ENCODE measurements at places on chromosomes 3 and 15.

- H3K4me1 ChIP-seq = no peaks in the 10 kb centered on the region
- no peak overlapping the region for H3K27ac ChIP-seq
- no peaks in the 10 kb centered on the region for H3K27me3 ChIP-seq
- H3K36me3 ChIP-seq = no peaks in the 10 kb centered on the region
- H3K4me3 ChIP-seq = no peak overlapping the region
Measured at GRCh38 chr3:55795746-55796145, 308.6 kb upstream of the WNT5A start.

GRCh38 chr3:102608875-102609274 lies 174.1 kb downstream of the ZPLD1 start:
- H3K4me3 ChIP-seq = no peak overlapping the region
- H3K27me3 ChIP-seq = peaks cover 6% of the 10 kb centered on the region
- DNase-seq = no peak

DNA sequence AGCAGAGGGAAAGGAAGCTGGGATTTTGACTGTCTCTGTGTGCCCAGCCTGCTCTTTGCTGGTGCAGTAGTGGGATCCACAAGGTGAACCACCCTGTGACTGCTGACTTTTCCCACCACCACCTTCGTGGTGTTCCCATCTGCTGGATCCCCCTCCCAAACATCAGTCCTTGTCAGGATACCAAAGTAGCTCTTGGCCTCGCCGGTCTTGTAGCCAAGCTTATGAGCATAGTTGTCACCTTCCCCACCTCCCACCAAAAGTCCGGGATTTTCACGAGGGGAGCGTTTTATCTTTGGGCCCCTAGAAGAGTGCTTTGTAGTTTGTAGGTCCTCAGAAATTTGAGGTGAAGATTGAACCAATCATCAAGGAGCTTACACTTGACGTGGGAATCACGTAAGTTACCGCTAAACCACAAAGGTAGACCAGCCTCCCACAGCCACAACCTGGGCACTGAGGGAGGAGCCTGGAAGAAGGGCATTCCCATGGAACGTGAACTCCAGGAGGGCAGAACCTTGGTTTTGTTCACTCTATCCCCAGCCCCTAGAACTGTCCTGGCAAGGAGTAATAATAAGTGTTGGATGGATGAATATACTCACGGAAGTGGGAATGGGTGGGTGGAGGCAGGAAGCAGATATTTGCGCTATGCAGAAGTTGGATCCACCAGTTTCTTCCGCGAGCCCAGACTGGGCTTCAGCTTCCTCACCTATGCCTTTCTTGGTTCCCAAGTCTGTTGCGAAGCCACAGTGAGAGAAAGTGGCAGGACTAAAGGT lies 814 bp upstream of the TEX264 start:
- peaks cover 2% of the 10 kb centered on the region for H3K36me3 ChIP-seq
- peaks cover 2% of the 10 kb centered on the region for H3K27me3 ChIP-seq
- peak overlapping the region; percentile 35 for H3K27ac ChIP-seq
- H3K4me1 ChIP-seq = peaks cover 42% of the 10 kb centered on the region
- H3K4me3 ChIP-seq = peak overlapping the region; percentile 74
- no peak for DNase-seq

DNA sequence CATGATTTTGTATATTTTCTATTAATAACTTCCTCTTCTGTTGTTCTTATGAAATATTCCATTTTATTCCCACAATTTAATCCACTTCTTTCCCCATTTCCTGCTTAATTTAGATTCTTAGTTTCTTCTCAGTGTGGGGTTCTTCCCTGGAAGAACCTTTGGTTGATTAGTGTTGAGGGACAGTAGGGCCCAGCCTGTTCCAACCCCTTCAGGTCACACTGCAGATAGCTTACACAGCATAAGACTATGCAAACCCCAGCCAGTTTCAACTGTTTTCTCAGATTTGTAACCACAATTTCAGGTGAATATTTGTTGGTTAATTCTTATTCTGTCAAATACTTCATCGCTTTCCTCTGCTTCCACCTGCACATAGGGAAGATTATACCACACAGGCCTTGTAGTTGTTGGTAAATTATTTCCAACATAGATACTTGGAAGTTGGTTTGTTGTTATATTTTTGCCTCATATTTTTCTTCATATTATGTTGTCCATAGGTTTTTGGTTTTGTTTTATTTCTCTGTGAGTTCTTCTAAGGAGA lies 34.7 kb downstream of the AADACL2 start:
- H3K27ac ChIP-seq = no peak overlapping the region
- no peaks in the 10 kb centered on the region for H3K27me3 ChIP-seq
- no peak for DNase-seq
- peaks cover 11% of the 10 kb centered on the region for H3K4me1 ChIP-seq
- no peak overlapping the region for H3K4me3 ChIP-seq
- no peaks in the 10 kb centered on the region for H3K36me3 ChIP-seq

DNA sequence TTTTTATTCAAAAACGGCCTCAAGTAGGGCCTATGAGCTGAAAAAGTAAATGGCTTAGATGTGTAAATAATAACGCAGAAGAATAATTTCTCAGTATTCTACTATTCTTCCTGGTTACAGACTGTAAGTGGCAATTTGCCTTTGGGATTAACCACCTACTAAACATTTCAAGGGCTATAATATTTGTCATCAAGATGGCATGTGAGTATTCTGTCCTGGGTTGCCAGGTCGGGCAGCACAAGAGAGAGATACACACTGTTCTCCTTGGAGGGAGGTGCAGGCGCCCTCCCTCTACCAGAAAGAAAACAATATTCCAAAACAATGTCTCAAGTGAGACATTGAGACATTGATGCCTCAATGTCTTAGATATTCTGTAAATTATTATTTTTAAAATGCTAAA lies 278.4 kb downstream of the OCA2 start:
- H3K4me3 ChIP-seq = no peak overlapping the region
- DNase-seq = no peak
- no peak overlapping the region for H3K27ac ChIP-seq
- peaks cover 6% of the 10 kb centered on the region for H3K36me3 ChIP-seq
- H3K27me3 ChIP-seq = no peaks in the 10 kb centered on the region

DNA sequence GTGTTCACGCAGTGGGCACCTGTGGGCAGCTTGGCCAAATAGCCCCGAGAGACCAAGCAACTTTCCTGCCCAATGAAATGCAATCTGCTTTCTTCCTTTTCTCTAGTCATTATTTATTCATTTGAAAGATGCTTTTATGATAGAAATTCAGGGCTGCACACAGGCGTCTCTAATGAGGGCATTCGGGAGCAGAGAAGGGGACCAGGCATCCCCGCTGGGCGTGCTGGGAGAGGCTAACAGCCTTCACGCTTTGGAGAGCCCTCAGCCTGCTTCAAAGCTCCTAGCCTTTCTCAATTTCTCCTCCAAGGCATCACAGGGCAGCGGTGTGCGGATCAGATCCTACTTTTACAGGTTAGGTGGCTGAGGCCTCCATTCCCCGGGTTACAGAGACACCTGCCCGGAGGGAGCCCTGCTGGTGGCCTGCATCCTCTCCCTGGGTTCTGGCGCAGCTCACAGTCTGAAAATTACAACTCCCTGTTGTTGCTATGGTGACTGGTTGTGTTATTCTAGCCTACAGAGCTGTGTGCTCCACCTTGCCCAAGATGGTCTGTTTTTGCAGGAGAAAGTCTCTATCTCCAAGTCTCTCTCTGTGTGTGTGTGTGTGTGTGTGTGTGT lies 21.8 kb upstream of the KLF13 start:
- peaks cover 3% of the 10 kb centered on the region for H3K27me3 ChIP-seq
- H3K4me3 ChIP-seq = peak overlapping the region; percentile 61
- DNase-seq = no peak
- no peaks in the 10 kb centered on the region for H3K36me3 ChIP-seq
- H3K4me1 ChIP-seq = peaks cover 59% of the 10 kb centered on the region

- no peak overlapping the region for H3K27ac ChIP-seq
- no peak for DNase-seq
- no peaks in the 10 kb centered on the region for H3K36me3 ChIP-seq
Measured at GRCh38 chr15:85620690-85621049, 174.1 kb downstream of the KLHL25 start.

DNA sequence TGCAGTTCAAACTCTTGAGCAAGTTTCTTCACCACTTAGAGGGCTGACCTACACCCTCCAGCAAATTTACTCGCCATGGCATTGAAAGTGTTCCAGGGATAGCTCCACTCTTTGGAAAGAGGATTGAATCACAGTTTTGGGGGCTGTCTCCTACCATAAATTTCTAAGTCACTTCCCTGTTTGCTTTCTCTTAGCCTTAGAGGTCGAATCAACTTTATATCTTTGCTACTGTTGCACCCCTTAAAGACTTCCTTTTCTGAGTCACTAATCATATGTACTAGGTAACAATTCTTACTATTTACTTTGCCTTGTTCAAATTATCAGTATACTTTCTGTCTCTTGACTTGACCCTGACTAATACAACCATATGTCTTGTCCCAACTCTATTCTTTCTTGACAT lies 1151.8 kb upstream of the ALCAM start:
- no peaks in the 10 kb centered on the region for H3K27me3 ChIP-seq
- H3K36me3 ChIP-seq = no peaks in the 10 kb centered on the region
- no peak for DNase-seq
- H3K4me3 ChIP-seq = no peak overlapping the region
- no peaks in the 10 kb centered on the region for H3K4me1 ChIP-seq

DNA sequence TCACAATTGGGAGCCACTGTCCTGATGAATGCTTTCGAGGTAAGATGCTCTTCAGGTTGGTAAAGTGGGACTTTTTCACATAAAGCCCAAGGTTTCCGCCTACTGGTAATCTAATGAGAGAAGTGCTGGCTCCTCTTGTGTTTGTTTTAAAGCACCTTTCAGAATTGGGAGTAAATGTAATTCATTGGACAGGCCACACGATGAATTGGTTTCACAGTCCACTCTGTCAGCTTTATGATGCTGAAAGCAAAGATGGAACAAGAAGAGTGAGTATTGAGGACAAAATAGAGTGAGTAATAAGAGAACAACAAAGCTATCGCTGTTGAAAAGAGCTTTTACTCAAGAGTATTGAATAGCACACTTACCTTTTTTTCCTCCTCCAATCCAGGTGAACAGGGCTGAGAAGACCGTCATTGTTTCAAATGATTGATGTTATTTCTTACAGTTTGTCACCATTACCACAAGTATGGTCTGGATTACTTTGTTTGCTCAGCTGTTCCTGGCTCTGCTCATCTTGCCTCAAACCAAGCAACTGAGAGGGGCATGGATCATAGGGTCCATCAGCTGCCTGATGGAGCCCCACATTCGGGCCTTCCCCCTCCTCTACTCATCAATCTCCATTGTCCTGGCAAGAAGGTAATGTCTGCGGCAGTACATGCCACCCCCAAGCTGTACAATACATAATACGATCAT lies 136.1 kb upstream of the CNTN4 start:
- H3K4me3 ChIP-seq = no peak overlapping the region
- H3K36me3 ChIP-seq = no peaks in the 10 kb centered on the region
- no peak overlapping the region for H3K27ac ChIP-seq
- peaks cover 3% of the 10 kb centered on the region for H3K4me1 ChIP-seq

DNA sequence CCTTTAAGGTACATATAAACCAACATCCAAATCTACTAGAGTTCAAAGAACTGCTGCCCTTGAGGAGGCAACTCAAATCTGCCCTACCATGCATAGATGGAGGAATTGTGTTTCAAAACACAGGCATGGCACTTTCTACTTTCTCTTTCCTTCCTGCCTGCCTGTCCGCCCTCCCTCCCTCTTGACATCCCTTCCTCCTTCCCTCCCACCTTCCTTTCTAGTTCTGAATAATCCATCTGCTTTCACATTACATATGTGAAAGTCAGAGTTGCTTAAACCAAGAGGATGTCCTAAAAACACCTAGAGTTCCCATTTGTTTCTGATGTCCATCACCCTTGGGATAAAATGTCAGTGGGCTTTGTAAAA lies 537.6 kb downstream of the FOXP1 start:
- no peak overlapping the region for H3K4me3 ChIP-seq
- DNase-seq = no peak
- no peak overlapping the region for H3K27ac ChIP-seq

DNA sequence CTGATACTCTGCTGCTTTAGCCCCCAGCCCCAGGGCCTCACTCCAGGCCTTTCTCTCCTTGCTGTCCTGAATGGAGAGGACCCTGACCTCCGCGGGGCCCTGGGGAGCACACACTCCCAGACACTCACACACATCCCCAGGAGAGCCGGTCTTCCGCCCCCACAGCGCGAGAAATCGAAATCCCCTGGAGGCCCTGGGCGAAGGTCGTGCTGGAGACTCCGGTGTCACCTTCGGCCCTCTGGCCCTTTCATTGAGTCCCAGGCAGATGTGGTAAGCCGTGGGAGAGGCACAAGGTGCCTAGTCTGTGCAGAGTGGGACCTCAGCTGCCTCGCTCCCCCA lies 848 bp upstream of the GOLGA8B start:
- peaks cover 12% of the 10 kb centered on the region for H3K4me1 ChIP-seq
- peak overlapping the region; percentile 80 for H3K4me3 ChIP-seq
- no peak for DNase-seq

GRCh38 chr3:141789281-141789680 lies 26.1 kb downstream of the GRK7 start:
- no peak overlapping the region for H3K27ac ChIP-seq
- no peaks in the 10 kb centered on the region for H3K4me1 ChIP-seq
- DNase-seq = no peak
- no peaks in the 10 kb centered on the region for H3K36me3 ChIP-seq

DNA sequence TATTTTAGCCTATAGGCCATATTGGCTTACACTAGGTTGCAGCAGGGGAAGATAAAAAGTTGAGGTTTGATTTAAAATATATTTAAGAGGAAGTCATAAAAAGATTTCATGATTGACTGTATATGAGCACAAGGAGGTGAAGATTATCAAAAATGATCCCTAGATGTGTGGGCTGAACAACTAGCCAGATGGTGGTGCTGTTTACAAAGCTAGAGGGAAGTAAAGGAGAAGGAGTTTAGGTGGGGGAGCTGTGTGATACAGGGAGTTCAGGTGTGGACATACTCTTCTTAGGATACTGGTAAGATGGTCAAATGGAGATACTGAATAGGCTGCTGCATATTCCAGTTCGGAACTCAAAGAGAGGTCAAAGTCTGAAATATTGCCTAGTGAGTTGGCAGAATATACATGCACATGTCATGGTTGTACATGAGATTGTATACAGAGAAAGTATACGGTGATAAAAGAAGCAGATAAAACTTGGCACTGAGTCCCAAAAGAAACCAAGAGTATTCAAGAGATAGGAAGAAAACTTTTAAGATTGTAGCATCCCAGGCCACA lies 727.8 kb downstream of the NLGN1 start:
- H3K27ac ChIP-seq = no peak overlapping the region
- no peak overlapping the region for H3K4me3 ChIP-seq
- no peaks in the 10 kb centered on the region for H3K27me3 ChIP-seq
- peak; percentile 6 for DNase-seq

DNA sequence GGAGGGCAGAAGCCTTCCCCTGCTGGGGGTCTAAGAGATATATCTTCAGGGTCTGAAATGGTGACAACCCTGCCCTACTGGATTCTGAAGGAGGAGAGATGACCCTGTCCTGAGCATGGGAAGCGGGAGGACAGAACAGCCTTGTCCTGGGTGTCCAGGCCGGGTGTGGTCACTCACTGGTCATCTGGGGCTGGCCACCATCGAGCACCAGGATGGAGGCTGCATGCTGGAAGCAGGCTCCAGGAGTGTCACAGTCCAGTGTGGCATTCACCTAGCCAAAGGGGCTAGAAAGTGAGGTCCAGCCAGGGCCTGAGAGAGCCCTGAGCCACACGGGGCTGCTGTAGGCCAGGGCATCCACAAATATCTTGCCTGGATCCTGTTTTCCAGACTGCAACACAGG lies 5.2 kb downstream of the CDHR4 start:
- no peak overlapping the region for H3K4me3 ChIP-seq
- H3K27ac ChIP-seq = no peak overlapping the region
- no peak for DNase-seq
